HTR-8/SVneo (cell line): ENCODE measurements at places on chromosomes 13 and 19.
A peak's percentile ranks its signal among the peaks of the same experiment; 100 is the strongest.

- no peak for DNase-seq
Measured at GRCh38 chr13:31168166-31168565, 6.5 kb upstream of the HSPH1 start.

GRCh38 chr13:22173610-22174009 is 502.7 kb downstream of the FGF9 start:
- peak; percentile 3 for DNase-seq

GRCh38 chr19:34667349-34668076 is 9.4 kb downstream of the SCGB2B2 start:
- DNase-seq, result no peak

DNA sequence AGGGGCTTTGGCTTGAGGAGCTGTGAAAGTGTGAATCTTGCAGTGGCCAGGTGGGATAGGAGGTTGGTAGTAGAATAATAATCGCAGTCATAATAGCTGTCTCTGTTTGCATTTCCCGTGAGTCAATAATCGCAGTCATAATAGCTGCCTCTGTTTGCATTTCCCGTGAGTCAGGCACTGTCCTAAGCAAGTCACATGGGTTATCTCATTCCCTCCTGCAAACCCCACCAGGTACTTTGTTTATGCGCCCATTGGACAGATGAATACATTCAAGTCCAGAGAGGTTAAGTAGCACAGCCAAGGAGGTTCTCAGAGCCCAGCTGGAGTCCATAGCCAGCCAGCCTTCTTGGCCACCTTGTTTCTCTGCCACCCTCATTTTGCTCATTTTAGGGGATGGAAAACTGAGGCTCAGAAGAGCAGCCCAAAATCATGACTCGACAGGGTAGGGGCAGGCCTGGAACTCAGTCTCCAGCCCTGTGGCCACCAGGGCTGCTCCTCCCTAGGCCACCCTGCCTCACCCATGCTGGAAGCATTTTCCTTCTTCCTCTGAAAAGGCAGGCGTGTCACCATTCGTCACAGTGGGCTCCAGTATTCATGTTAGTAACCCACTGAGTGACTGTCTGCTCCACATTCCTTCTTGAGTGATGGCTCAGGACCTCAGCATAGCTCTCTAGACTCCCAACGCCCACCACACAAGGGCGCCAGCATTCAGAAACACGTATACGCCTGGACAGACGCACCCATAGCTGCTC is 206.2 kb downstream of the URI1 start:
- no peak for DNase-seq
